ENCODE measurements at places on chromosomes 4 and X.

DNA sequence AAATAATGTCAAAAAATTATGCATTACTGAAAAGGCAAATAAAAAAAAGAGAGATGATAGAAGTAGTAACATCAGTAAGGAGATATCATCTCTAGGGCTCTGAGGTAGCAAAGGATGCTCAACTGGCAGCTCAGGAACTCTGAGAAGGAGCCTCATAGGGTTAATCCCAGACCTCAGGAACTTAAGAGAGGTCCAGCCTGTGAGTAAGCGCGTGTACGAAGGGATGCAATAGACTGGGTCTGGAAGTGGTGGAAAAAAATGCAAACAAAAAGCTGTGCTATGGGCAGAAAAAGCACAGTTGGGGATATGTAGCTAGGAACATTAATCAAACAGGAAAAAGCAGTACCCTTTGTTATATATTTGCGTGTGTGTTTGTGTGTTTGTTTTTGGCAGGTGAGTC lies 282.0 kb downstream of the GALNTL6 start:
- DNase-seq = no peak

GRCh38 chr4:675980-676870 lies 1.9 kb downstream of the MYL5 start:
- no peak for DNase-seq

GRCh38 chrX:19627081-19627480 lies 111.8 kb upstream of the MAP3K15 start:
- DNase-seq = no peak

- DNase-seq = no peak
These were observed 94.3 kb downstream of the AREG start for GRCh38 chr4:74539044-74539790.

- DNase-seq = no peak
These were observed 8.5 kb downstream of the LRPAP1 start for GRCh38 chr4:3523628-3524221.

- no peak for DNase-seq
These were observed 16.7 kb downstream of the DGKQ start for GRCh38 chr4:956531-957230.

- no peak for DNase-seq
These were observed 25.7 kb downstream of the SEPTIN6 start for GRCh38 chrX:119667111-119667878.

DNA sequence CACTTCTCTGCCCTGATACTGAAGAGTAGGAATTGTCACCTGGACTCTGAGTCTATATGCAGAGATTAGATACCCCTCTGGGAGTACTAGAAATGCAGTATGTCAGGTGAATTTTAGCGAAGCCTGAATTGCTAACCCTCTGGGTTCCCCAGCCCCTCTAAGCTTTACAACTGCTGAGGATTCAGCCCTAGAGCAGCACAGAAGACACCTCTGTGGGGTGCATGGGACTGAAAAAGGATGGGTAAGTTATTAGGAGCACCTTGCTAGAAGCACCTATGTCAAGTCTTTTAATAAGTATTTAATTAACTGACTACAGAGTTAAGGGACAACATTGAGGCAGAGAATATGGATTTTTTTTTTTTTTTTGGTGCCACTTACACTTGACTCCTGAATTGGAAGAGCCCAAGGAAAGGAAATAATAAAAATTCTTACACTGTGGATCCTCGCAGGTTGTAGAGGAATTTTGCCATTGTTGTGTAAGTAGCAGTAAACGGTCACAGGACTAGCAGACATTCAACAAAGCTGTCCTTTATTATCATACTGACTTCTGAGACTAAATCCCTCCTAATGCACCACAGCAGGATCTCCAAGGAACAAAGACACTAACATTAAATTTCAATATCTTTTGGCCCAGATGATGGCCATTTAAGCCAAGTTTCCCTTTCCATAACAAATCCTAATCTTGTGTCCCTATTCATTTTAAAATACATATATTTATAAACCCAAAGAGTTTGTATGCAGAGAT lies 253.2 kb downstream of the ANKRD50 start:
- no peak for DNase-seq

- no peak for DNase-seq
These were observed 288.8 kb downstream of the INPP4B start for GRCh38 chr4:142557239-142557801.

DNA sequence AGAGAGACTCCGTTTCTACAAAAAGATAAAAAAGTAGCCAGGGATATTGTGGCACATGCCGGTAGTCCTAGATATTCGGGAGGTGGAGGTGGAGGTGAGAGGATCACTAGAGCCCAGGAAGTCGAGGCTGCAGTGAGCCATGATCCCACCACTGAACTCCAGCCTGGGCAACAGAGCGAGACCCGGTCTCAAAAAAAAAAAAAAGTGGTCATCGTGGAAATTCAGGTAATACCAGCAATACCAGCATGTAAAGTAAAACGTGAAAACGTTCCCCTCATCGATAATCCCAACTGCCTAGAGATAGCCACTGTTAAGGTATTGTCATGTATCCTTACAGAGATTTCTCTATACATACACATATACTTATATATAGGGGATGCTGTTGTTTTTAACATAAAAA lies 1.5 kb downstream of the MAGT1 start:
- no peak for DNase-seq

GRCh38 chrX:133859336-133859735 lies 126.1 kb downstream of the GPC3 start:
- no peak for DNase-seq

DNA sequence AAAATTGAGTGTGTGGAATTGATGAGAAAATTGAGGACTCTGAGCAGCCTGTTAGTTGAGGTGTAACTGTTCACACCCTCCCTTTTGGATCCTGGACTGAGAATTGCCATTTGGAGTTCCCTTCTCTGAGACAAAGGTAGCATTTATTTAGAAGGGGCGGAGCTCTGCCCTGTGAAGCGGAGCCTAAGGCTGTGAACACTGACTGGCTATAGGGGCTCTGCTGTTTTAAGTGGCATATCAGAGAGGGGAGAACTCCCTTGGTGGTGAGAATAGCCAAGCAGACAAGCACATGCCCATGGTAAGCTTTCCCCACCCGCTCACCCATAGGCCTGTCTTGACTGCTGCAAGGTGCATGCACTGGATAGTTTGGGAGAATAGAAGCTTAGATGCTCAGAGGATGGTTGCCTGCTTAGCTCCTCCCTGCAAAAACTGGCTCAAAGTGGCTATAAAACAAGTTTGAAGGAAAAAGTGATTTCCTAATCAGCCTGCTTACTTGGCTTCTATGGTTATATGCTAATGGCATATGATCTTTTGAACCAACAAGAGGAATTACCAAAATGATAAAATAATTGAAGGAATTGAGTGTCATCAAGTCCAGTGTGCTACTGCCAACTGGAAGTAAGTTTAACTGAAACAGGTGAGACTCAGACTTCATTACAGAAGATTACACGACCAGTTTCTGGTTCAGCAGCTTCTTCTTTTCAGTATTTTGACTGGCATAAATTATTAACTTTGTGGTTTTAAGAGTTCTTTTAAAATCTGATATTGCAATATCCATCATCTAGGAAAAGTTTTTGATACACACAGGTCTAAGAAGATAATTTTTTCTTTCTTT lies 108.4 kb downstream of the AFF1 start:
- no peak for DNase-seq

DNA sequence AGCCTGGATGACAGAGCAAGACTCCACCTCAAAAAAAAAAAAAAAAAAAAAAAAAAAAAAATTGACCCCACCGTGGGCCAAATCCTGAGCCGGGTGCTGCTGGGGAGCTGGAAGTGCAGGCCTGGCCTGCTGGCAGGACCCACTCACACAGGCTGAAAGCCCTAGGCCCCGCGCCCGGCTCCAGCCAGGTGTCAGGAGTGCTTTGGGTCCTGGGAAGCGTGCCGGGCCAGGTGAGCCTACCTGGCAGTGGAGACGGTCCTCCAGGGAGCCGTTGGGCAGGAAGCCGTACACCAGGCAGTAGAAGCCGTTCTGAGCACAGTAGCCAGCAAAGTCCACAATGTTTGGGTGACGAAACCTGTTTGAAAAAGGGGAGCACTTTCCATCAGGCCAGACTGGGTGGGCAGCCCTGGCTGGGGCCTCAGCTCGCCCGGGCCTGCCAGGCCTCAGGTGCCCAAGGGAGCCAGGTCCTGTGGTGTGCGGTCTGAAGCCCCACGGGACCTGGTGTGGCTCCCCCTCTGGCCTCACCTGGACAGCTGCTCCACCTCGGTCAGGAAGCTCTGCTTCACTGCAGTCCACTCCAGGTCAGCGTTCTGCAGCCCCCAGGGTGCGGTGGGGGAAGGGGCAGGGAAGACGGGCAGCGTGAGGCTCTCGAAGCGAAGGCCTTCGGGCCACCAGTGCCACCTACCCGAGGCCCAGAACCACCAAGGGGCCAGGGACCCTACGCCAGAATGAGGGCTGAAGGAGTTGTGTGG lies 1.8 kb downstream of the IRAK1 start:
- DNase-seq = no peak

- DNase-seq = no peak
These were observed 9.5 kb downstream of the XPNPEP2 start for GRCh38 chrX:129748305-129748704.

GRCh38 chrX:40240844-40241243 lies 143.1 kb upstream of the BCOR start:
- no peak for DNase-seq

DNA sequence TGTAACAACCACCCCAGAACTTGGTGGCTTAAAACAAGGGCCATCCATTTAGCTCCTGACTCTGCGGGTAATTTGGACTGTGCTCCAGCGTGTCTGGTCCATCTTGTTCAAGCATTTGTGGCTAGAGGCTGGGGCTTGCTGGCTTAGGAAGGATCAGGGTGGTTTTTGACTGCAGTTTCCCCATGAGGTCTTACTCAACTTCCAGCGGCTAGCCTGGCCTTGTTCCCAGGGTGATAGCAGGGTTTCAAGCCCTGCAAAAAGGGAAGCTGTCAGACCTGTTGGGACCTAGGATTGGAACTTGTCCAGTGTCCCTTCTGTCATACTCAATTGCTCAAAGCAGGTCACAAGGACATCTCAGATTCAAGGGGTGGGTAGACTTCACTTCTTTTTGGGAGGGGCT lies 205.9 kb downstream of the STIM2 start:
- DNase-seq = no peak

DNA sequence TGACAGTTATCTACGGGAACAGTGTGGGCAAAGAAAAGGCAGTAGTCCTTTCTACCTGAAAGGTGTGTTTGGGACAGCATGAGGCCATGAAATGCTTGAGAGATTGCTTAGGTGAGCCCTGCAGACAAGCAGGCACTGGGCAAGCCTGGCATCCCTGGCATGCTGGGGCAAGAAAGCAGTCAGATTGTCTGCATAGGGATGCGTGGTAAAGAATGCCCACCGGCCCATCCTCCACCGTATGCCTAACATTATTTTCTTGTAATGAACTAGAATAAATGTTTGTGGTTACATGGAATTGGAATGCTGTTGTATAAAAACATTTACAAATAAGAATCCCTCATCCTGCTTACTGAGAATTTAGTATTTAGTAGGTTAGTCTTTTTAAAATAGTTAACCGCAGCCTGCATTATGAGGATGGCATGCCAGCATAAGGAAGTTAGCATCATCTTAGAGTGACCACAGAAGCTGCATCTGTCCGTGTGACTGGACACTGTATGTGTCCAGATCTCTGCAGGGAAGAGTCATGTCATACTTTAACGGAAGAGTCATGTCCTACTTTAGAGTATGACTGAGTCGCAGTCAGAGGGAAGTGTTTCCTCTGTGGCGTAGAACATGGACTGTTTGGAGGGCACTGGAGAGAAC lies 18.9 kb downstream of the ZBTB49 start:
- no peak for DNase-seq

DNA sequence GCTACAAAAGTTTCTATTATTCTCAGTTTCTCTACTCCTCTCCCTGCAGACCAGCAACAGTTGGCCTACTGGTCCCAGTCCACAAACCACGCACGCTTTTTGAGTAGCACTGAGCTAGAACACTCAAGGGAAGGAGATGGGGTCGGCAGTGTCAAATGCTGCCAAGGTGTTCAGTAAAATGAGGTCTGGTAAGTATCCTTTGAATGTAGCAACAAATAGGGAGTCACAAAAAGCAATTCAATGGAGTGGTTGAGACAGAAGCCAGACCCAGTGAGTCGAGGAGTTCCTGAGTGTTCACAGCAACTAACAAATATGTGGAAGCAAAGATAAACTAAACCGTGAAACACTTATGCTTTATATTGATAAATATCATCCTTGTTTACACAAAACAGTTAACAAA lies 355.7 kb downstream of the MID1IP1 start:
- no peak for DNase-seq
